ENCODE measurements at places on chromosomes 16 and 17.

GRCh38 chr16:79451196-79451816 lies 149.2 kb downstream of the MAF start:
- DNase-seq: no peak

GRCh38 chr17:55225237-55225636 lies 39.5 kb upstream of the HLF start:
- no peak for DNase-seq

DNA sequence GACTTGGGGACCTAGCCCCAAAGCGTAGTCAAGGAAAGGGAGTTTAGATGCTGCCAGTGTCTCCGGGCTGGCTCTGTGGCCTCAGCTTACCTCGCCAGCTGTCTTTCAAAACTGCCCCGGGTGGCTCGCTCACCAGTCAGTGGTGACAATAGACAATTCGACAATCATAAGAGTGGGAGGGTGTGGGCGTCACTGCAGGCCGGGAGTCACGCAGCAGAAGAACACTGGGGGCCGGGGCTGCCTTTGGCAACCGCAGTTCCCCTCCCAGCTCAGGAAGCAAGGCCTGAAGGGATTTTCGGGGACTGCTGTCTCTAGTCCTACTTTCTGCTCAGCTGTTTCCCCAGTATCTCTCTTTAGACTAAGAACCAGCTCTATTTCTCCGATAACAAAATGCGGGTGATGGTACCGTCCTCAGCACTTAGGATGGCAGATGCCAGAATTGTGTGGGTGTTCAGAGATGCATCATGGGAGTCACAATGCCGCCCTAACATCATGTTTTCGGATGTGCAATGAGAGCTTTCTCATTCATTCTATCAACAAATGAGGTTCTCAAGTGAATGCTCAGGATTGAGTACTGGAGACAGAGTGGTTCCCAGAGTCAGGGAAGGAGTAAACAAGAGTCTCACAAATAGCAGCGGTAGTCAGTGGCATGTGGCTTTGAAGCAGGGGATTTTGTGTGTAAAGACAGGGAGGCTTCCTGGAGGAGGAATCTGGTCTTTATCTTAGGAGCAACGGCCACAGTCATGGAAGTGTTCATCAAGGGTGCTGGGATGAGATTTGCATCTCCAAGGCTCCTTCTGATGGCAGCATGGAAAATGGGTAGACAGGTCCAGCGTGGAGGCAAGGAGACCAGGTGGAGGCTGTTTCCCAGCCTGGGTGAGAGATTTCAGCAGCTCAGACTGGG lies 93.1 kb downstream of the ZDHHC7 start:
- DNase-seq: no peak

- DNase-seq: no peak
Measured at GRCh38 chr17:6592173-6592572, 35.8 kb upstream of the PITPNM3 start.

DNA sequence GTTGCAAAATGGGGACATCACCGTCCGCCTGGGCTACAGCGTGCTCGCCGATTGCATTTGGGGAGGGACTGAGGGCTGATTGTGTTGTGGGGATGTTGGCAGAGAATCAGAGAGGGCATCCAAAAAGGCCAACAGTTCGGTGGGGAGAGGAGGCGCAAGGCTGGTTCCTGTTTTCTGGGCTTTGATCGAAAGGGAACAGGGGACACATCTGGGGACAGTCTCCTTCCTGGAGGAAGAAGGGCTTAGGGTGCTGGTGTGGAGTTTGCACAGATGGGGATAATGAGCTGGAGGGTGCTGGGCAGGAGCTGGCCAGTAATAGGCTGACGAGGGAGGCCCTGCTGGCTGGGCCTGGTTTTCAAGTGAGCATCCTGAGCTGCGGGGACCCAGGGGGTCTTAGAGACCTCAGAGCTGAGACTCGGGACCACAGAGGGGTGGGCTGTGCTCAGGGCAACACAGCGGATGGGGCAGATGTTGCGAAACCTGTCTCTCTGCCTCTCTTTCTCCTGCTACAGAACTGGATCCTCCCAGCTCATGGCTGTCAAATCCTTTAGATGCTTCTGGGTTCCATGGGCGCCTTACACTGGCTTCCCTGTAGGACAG lies 288.7 kb downstream of the SEC14L1 start:
- DNase-seq: no peak

DNA sequence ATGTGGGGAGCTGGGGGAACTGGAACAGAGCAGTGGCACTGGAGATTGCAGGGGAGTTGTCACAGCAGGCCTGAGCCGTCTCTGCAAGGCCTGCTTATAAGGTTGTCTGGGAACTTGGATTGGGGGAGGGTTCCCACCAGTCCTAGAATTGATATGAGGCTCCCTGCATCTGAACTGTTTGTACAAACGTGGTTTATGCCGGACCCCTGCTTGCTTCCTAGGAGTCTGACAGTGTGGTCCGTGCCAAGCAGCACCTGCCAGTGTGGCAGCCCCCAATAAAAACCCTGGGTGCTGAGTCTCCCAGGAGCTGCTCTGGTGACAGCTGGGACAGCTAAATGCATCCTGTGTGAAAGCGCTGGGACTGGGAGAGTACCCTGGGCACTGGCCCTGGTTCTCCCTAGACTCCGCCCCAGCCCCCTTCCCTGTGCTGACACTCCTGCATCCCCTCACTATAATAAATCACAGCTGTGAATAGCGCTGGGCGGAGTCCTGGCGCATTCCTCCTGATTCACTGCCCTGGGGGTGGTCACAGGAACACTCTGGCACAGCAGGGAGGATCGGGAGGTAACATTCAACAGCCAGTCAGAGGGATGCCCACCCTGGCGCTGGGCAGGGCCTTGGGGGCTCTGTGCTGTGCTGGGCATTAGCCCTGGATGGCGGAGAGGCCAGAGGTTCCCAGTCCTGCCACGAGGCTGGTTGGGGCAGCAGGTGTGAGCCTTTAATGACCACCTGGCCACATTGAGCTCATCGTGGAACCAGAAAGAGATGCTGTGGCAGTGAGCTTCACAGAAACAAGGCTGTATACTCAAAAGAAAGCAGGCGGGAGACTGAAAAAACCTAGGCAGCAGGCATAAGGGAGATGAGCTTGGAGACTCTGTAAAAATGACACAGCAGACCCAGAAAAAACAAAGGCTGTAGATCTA lies 45.6 kb downstream of the RMI2 start:
- no peak for DNase-seq

Measured in fibroblast of mammary gland (primary cell).